ENCODE measurements at places on chromosomes 5 and 9.
A peak's percentile ranks its signal among the peaks of the same experiment; 100 is the strongest.

DNA sequence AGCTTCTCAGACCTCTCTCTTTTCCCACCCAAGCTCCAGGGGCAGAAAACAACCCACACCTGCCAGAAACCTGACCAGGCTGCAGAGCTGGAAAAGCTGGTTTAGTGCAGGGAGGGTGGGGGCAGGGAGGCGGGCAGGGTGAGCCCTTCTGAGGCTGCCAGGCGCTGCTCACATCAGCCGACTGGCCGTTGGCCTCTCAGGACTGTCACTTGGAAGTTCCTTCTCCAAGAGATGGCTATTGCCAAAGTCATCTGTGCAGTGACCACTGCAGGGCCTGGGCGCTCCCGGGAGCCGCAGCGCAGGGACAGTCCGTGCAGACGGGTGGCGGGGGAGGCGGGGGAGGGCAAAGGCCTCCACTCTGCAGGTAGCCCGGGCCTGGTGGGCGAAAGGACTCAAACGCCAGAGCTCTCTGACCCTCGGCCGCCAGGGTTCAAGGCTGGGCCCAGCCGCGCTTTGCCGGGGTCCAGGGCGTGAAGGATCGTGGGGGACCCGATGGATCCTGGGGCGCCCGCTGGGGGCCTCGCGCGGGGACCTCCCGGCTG is 205.0 kb upstream of the IER5L start:
- peak; percentile 59 for DNase-seq

- DNase-seq = no peak
Observed at GRCh38 chr5:165459232-165459631, 1953.8 kb downstream of the MAT2B start.

DNA sequence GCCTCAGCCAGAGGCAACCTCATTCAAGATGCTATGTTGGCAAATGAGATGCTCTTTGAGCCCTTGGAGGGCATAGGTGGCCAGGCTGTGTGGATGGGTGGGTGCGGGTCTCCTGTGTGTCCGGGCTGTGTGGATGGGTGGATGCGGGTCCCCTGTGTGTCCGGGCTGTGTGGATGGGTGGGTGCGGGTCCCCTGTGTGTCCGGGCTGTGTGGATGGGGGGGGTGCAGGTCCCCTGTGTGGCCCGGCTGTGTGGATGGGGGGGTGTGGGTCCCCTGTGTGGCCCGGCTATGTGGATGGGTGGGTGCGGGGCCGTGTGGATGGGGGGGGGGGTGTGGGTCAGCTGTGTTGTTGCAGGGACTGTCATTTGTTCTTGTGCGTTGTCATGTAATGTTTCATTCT is 136.6 kb upstream of the COL5A1 start:
- DNase-seq = no peak

GRCh38 chr5:5930561-5930960 is 447.8 kb downstream of the MED10 start:
- no peak for DNase-seq

GRCh38 chr5:82393951-82394350 is 115.8 kb upstream of the RPS23 start:
- no peak for DNase-seq

GRCh38 chr9:84266087-84266561 is 74.4 kb downstream of the SLC28A3 start:
- DNase-seq = peak; percentile 77

- no peak for DNase-seq
Observed at GRCh38 chr9:131426545-131426944, 32.7 kb downstream of the PRRC2B start.

GRCh38 chr9:96519787-96520186 is 69.8 kb downstream of the HABP4 start:
- no peak for DNase-seq

DNA sequence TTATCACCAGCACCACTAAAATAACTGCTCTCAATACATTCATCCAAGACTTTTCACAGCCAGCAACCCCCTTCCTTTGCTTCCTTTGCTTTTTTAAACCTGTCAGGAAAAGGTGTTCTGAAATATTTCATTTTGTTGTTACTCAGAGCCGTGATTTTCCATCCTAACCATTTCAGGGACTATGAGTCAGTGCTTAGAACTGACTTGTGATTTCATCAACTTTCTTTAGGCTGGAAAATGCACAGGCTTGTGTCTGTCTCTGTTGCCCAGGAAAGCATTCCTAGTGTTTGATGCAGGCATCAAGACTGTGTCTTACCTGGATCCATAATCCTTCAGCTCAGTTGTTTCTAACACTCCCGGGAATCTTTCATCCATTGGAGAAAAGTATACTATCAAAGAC is 805.6 kb downstream of the BRINP1 start:
- no peak for DNase-seq

DNA sequence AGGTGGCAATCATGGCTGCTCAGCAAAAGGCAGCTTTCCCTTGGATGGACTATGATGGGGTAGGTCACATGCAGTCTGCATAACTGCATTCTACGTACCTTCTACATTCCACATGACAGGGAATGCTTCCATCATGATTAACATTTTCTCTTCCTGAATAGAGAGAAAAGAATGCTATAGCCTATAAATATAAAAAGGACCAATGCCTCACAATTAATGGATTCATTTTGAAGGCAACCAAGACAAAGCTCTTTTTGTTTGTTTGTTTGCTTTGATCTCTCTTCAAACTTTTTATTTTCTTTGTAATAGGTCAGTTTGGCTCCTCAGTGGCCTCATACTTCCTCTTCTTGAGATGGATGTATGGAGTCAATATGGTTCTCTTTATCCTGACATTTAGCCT is 201.3 kb downstream of the ALDH1A1 start:
- DNase-seq = no peak

- DNase-seq = no peak
Observed at GRCh38 chr5:134177369-134178095, 782 bp upstream of the SKP1 start.

GRCh38 chr5:167582283-167582682 is 709.2 kb upstream of the WWC1 start:
- no peak for DNase-seq

DNA sequence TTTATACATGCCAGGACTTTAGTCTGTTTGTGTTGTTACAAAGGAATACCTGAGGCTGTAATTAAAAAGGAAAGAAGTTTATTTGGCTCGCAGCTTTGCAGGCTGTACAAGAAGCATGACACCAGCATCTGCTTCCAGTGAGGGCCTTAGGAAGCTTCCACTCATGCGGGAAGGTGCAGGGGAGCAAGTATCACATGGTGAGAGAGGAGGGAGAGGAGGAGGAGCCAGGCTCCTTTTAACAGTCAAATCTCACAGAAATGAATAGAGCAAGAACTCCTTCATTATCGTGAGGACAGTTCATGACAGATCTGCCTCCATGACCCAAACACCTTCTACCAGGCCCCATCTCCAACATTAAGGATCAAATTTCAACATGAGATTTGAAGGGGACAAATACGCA is 18.7 kb upstream of the C5orf46 start:
- no peak for DNase-seq

- DNase-seq = no peak
Observed at GRCh38 chr9:110710420-110710819, 41.8 kb downstream of the MUSK start.

DNA sequence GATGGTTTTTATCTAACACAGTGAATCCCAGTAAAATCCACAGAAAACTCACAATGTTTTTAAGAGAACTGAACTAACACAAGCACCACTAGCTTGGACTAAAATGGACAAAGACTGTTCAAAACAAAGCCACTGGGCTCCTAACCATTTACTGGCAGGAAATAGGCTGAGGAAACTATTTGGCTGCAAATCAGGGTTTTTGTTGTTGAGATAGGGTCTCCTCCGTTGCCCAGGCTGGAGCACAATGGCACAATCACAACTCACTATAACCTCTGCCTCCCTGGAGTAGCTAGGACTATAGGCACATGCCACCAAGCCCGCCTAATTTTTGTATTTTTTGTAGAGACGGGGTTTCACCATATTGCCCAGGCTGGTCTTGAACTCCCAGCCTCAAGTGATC is 99.7 kb downstream of the THBS4 start:
- DNase-seq = no peak

GRCh38 chr9:93099551-93100275 is 3.7 kb downstream of the CARD19 start:
- DNase-seq = no peak

- no peak for DNase-seq
Observed at GRCh38 chr9:71937070-71937625, 25.7 kb downstream of the C9orf85 start.

GRCh38 chr9:78830301-78830700 is 533.4 kb downstream of the PSAT1 start:
- no peak for DNase-seq

- no peak for DNase-seq
Observed at GRCh38 chr5:60577116-60577515, 122.8 kb downstream of the DEPDC1B start.

DNA sequence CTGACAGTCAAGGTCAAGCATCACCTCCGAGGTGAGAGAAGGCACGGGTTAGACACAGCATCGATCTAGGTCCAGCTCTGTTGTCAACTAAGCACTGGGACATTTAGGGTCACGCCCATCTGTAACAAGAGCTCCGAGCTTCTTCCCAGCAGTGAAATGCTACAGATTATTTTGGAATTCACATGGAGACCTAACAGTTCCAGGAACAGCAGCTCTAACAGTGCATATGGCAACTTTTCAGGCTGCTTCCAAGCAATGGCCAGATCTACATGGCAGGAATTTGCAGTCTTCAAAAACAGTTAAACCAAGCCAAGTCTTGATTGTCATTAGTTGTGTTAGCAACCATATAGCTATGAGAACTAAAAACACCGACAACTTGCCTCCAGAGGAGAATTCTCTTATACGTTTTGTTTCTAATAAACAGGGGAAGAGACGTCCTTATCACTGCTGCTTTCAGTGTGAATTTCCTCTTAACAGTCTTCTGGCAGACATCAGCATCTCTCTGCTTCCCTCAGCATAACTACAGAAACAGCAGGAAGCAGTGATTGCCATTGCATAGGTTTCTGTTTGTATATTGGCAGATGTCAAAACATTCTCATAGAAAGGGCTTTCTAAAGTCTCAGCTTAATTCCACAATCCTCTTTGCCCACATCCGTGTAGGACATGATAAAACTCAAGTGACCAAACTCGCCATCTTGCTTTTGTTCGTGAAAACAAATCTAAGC is 242.1 kb upstream of the DAPK1 start:
- no peak for DNase-seq

DNA sequence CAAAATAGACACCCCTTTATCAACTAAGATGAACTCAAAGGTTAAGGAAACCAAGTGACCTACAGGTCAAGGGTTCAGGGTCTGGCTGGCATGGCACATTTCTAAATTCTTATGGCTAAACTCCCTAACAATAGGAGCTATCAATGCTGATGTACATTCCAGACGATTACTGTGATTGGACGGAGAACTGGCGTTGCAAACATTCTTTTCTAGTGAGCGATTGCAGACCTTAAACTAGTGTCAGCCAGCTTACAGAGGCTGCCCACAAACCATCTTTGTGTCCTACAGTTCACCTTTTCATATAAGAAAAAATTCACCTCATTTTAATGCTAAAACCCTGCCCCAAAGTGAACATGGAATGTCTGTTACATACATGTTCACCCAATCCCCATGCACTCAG is 382.9 kb downstream of the MAT2B start:
- no peak for DNase-seq

GRCh38 chr5:90347462-90347861 is 62.1 kb downstream of the CETN3 start:
- DNase-seq = no peak

- no peak for DNase-seq
Observed at GRCh38 chr9:36317766-36318165, 59.5 kb upstream of the GNE start.

- DNase-seq = no peak
Observed at GRCh38 chr5:11611011-11611410, 293.2 kb downstream of the CTNND2 start.

GRCh38 chr9:88528080-88528790 is 6.7 kb upstream of the NXNL2 start:
- no peak for DNase-seq

GRCh38 chr9:113221800-113222481 is 597 bp downstream of the SLC31A1 start:
- DNase-seq = no peak

GRCh38 chr5:147756566-147756965 is 26.0 kb downstream of the JAKMIP2 start:
- DNase-seq = no peak

- DNase-seq = no peak
Observed at GRCh38 chr9:12231832-12232231, 461.4 kb upstream of the TYRP1 start.

DNA sequence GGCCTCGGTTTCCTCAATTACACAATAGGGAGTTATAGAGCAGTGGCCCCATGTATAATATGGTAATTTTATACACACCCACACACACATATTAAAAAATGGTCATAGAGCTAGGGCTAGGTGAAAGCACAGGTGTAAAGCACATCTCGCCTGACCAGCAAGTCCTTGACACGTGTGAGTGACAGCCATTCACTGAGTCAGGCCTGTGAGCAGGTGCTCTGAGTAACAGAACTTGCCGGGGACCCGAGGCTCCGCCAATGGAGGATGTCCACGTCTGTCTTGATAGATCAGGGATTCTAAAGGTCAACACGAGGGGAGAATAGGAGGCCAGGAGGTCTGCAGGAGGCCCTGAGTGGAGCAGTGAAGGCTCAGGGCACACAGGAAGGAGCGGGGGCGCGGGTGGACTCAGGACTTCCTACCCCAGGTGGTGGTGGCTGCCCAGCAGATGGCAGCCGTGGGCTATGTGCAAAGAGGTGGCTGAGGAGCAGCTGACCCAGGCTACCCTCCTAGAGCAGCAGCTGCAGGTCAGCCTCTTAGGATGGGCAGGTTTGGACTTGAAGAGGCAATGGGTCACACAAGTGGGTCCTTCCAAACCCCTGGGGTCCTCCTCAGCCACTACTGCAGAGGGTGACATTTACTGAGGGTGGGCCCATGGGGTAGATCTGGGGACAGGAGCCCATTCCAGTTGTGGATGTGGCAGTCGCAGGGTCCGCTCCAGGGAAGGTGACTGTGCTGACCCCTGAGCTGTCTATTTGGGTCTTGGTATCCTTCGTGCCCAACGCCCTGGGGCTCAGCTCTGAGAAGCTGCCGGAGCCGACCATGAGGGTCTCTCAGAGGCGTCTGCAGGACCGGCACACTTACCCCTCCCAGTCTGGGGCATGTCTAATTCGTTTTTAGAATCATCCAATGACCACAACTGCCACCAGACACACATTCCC is 45.9 kb downstream of the PRRT1B start:
- peak; percentile 86 for DNase-seq

- DNase-seq = no peak
Observed at GRCh38 chr5:44372028-44372427, 17.2 kb downstream of the FGF10 start.

GRCh38 chr9:134661791-134662142 is 20.2 kb downstream of the COL5A1 start:
- no peak for DNase-seq

GRCh38 chr5:38148021-38148625 is 110.2 kb upstream of the EGFLAM start:
- no peak for DNase-seq

DNA sequence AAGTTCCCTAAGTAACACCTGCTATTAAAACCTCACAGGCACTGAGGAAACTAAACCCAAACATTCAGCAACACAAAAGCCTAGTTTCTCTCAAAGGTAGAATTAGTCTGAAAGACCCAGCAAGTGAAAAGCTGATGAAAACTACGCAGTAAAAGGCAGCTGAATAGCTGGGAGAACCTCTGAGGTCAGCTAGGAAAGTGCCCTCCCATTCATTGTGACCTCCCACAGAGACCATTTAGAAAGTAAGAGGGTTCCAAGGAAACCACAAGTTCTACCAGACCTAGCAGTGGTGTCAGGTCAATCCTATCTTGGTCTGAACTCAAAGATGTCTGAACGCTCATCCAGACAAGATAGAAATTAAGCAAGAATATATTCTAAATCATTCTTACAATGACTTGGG is 144.7 kb downstream of the SSBP2 start:
- peak; percentile 32 for DNase-seq

- no peak for DNase-seq
Observed at GRCh38 chr5:175219366-175219765, 224.6 kb downstream of the DRD1 start.
